ENCODE measurements at places on chromosomes 5 and 9. TPM values are rescaled to one million over a fixed set of nuclear protein-coding genes. Genes with fewer than 3 reads are reported as not detected.

Gene DDX4
- total RNA-seq = 0.42 TPM

Gene LCN9
- total RNA-seq = not detected

Gene PCDHGA7
- total RNA-seq = 6.9 TPM

Gene FREM1
- 53.2 TPM for total RNA-seq

Gene TMC1
- total RNA-seq = 1.9 TPM

Gene CDKN2B-AS1
- total RNA-seq = 2.2 TPM

Gene PHYHD1
- 16.8 TPM for total RNA-seq

Gene PCDHB16
- 3.3 TPM for total RNA-seq

- no peak for DNase-seq
These were observed 120.7 kb downstream of the PCSK1 start for GRCh38 chr5:96312383-96312782.

GRCh38 chr9:89278997-89279739 lies 31.8 kb upstream of the CKS2 start:
- DNase-seq = no peak

GRCh38 chr9:77569335-77569734 lies 78.8 kb downstream of the GNA14 start:
- no peak for DNase-seq

DNA sequence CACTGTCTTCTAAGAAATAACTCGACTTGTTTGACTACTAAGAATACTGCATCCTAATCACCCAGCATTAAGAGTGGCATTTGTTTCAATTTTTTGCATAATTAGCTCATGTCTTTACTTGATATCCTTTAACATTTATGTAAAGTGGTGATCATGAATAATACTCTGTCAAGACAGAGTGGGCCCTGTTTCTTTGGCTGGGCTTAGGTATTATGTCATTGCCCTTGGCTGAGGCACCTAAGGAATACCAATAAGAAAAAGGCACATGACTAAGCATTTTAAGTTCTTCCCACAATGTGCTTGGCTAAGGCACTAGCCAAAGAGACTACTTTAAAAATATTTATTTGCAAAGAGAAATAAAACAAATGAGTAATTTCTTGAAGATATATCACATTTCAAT lies 308.1 kb downstream of the CTNND2 start:
- DNase-seq = no peak

DNA sequence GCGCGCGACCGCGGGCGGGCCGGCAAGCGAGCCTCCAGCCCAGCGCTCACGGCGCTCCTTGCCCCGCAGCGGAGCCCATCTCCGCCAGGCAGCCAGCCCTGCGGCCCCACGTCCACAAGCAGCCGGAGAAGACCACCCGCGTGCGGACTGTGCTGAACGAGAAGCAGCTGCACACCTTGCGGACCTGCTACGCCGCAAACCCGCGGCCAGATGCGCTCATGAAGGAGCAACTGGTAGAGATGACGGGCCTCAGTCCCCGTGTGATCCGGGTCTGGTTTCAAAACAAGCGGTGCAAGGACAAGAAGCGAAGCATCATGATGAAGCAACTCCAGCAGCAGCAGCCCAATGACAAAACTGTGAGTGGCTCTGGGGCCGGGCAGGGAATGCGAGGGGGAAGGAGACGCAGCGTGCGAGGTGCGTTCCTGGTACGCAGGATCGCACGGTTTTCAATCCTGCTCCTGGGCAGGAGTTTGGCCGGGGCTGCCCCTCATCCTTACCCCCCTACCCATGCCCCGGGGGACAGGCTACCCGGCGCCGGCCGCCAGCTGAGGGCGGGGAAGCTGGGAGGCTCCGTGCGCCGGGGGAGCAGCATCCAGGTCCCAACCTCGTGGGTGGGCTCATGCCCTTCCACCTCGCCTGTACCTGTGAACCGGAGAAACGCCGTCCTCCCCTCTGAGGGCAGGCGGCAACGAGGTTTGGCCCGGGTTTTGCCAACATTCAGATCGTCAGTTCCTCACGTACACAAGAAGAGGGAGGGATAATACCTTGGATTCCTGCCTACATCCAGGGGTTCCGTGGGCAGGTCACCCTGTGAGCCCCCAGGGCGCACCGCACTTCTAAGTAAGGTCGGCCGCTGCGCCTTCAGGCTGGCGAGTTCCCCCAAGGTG lies 6.6 kb downstream of the ISL1 start:
- DNase-seq = no peak

GRCh38 chr5:59357381-59357977 lies 536.0 kb downstream of the PDE4D start:
- no peak for DNase-seq

GRCh38 chr9:123191260-123191659 lies 77.1 kb downstream of the STRBP start:
- DNase-seq = no peak

- no peak for DNase-seq
These were observed 332.4 kb downstream of the EFNA5 start for GRCh38 chr5:107338335-107338734.

GRCh38 chr5:149675610-149676201 lies 54.4 kb upstream of the PPARGC1B start:
- DNase-seq = peak; percentile 11

DNA sequence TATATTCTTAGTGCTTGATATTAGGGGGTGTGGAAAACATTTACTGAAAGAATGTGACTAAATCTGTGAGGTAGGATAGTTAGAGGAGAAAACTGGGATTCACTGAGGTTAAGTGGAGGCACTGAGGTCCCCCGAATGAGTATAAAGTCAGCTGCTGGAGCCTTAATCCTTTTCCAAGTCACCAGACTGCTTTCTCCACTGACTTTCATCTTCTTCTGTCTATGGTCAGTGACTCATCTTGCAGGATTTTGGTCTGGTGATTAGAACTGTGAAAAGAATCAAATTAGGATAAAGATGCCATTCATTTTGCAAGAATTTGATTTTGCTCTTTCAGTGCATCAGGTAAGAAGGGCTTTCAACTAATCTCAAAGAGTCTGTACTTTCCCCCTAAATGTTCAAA lies 89.3 kb upstream of the ALDH1A1 start:
- DNase-seq = no peak

DNA sequence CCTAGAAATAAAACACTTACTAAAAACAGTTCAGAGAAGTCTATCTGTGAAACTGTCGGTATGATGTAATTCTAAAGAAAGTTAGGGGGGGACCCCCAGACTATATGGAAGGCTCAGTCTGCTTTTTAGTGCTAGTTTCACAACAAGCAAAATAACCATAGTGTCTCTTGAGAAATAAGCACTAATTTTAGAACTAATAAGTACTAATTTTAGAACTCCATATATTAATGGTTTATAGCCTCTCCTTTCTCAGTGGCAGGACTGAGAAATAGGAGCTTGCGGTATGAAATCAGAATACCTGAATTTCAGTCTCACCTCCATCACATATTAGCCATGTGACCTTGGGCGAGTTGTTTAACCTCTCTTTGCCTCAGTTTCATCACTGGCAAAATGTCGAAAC lies 1.4 kb upstream of the PHF24 start:
- DNase-seq = no peak

DNA sequence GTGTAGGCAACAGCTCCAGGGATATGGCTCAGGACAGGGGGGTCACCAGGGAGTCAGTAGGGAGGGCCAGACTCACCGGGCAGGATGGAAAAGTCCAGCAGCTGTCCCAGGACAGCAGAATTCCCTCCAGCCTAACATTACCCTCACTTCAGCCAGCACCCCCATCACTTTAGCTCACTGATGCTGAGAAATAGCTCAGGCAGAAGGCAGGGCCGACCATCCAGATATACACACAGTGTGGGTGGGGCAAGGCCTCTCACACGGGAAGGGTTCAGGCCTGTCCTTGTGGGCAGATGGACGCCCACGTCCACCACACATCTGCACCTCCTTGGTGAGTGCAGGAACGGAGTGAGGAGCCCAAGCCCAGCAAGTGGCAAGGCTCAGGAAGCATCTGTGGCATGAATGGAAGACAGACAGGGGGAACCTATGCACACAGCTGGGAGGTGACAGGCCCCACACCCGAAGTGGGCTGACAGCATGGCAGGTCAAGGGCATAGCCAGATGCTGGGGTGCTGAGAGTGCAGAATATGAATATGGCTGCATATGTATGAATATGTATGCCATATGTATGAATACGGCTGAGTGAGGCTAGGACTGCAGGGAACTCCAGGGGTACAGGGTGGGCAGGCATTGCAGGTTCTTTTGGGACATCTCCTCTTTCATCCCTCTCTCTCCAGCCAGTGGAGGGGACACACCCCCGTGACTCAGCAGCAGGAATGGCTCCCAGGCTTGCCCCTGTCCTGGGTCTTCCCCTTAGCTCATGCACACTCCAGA lies 17.0 kb downstream of the BICD2 start:
- DNase-seq = no peak

GRCh38 chr9:14018081-14018480 lies 295.9 kb downstream of the NFIB start:
- no peak for DNase-seq

- no peak for DNase-seq
These were observed 26.3 kb upstream of the NDFIP1 start for GRCh38 chr5:142082182-142082781.

DNA sequence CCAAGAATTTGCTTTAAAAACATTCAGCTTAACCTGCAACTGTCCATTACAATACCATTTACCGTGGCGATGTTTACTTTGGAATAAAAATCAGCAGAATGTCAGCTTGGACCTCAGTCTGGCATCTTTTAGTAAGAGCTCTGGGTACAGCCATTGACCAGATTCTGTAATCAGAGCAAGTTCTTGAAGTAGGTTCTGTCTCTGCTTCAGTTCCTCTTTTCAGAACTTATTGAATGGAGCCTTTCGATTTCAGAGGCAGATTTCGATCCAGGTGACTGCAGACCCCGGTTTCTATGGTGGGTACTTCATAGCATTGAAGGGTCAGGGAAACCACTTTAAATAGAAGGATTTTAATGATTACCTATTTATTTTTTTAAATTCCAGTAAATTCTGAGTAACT lies 53.4 kb upstream of the SV2C start:
- DNase-seq = no peak

DNA sequence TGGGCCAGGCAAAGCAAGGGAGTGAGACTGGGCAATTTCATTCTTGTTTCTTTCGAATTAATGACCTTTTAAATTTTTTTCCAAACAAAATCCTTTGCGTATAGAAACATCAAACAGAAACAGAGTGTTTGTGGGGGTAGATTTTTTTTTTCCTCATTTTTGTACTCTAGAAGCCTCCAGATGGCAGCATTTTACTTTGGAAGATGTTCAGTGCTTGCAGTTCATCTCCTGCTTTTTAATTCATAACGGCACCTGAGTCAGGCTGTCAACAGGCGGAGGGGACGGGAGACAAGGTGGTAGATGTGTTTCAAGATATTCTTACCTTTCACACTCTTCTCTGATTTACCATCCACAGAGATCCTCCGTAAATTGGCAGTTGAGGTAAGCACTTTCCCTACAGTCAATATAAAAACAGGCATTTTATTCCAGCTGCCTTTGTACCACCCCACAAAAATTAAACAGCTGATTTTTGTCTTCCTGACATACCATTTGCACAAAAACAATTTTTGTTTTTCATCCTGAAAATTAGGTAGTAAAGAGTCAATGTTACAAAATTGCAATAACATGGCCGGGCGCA lies 99.5 kb upstream of the FBXL17 start:
- peak; percentile 2 for DNase-seq

- DNase-seq = no peak
These were observed 292.6 kb upstream of the TAS2R1 start for GRCh38 chr5:9922719-9923118.

GRCh38 chr5:61322738-61323725 lies 9.0 kb upstream of the ZSWIM6 start:
- no peak for DNase-seq

- no peak for DNase-seq
These were observed 10.0 kb downstream of the DNAJB5 start for GRCh38 chr9:34999576-34999975.
